ENCODE measurements at places on chromosomes 4 and X.
A peak's percentile ranks its signal among the peaks of the same experiment; 100 is the strongest.

GRCh38 chrX:3461397-3462165 is 115.1 kb upstream of the MXRA5 start:
- no peak for DNase-seq

DNA sequence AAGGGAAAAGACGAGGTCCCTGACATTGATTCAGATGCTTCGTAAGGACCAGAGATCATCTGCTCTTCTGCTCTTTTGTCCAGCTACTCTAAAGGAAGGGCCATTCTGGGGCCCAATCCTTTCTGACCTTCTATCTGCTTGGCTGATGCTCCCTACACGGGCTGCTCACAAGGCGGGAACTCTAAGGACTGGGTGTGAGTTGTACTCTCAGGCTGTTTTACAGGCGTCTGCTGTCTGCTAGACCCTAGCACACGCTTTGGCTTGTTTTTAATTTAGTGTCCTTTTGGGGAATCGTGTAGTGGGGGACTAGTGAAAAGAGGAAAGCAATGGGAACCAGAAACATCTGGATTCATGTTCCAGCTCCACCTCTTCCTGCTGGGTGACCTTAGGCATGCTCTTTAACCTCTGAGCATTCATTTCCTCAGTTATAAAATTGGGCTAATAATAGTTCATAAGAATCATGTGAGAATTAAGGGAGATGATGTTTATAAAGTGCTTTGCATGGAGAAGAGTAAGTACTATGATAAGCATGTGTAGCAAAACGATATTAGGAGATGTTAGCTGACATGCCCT is 53.1 kb downstream of the CASP3 start:
- DNase-seq, result no peak

DNA sequence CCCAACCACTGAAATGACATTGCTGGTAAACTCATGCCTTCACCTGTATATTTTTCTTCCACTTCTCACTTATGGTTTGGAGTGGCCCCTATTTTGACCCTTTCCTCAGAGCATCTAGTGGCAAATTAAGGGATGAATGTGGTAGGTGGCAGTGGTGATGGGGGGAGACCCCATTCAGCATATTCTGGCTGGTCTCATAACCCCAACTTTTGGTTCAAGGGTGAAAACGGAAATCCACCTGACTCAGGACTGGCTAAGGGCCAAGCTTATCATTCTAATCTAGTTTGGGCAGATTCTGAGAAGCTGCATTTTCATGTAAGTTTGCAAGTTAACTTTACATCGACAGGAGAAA is 47.0 kb upstream of the NSUN7 start:
- no peak for DNase-seq

DNA sequence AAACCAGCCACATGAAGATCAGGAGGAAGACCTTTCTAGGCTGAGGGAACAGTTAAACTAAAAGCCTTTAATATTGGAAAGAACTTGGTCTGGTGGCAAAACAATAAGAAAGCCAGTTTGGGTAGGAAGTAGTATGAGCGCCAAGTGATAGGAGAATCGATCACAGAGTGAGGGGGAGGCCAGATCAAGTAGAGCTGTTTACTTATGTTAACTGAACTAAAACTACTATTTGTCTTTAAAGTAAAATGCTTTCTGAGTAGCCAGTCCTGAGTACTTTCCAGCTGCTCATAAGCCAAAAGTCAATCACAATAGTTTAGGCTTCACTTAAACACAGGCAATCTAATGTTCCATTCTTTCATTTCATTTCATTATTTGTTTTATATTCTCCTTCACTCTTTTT is 62.8 kb upstream of the RPA4 start:
- no peak for DNase-seq

DNA sequence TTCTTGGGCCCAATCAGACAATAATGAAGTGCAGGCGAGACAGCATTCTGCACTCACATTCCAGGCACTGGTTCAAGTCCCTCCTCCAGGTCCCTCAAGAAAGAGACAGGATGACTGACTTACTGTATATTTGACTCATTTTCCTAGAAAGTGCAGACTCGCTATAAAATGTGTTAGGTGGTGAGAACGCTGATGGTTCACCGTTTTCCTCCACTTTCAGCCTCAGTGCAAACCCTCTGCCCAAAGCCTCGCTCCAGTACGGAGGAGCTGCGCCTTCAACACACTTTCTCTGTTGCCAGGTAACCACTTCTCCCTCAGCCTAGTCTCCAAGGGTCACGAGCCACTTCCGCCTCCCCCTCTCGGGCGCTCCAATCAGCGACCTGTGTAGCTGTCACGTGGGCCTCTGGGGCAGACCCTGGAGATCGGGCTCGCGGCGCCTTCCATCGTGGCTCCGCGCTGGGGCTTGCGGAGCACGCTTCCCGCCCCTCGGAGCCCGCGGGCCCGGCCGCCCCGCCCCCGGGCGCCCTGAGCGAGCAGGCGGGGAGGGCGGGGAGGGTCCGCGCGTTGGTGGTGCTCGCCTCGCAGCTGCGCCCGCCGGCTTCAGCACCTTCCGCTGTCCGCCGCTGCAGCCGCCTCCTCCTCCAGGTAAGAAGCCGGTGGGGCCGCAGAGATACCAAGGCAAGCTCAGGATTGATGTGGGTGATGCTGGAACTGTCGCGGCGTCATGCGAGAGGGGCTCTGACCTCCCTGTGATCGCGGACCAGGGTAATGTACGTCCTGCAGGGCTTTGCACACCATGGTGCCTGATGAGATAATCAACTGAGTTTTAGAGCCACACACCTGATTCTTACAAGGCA is at the start of gene WDR17:
Gene WDR17 (plus strand): TSS at position 407 of the 857 bp plus-strand sequence. CDS start 45,740 bp downstream, outside the sequence.
- DNase-seq, result peak; percentile 69

GRCh38 chr4:123121241-123121907 is 199.0 kb upstream of the NUDT6 start:
- no peak for DNase-seq

- no peak for DNase-seq
These were observed 37.4 kb upstream of the RNF150 start for GRCh38 chr4:141170671-141171070.

GRCh38 chr4:159505266-159505975 is 402.5 kb downstream of the RAPGEF2 start:
- no peak for DNase-seq

DNA sequence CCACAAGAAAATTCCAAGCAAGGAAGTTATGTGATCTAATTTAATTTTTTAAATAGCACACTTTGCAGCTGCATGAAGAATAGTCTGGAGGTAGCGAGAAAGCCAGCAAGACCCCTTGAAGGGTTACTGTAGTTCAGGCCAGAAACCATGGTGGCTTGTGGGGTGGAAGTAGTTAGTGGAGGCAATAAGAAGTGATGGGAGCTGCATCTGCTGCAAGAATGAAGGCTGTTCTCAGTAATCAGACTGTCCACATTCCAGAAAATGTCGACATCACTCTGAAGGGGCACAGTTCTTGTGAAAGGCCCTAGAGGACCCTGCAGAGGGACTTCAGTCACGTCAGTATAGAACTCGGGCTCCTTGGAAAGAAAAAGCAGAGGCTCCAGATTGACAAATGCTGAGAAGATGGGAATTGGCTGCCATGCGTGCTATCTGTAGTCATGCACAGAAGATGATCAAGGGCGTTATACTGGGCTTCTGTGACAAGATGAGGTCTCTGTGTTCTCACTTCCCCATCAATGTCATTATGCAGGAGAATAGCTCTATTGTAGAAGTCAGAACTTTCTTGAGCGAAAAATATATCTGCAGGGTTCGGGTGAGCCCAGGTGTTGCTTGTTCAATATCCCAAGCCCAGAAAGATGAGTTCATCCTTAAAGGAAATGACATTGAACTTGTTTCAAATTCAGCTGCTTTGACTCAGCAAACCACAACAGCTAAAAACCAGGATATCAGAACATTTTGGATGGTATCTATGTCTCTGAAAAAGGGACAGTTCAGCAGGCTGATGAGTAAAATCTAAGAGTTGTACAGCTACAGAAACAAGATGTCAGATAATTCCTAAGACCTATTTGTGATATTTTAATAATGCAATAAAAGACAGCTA is 254.2 kb downstream of the CBR4 start:
- DNase-seq, result no peak

- no peak for DNase-seq
These were observed 548.4 kb downstream of the KLHL13 start for GRCh38 chrX:117568238-117568637.

GRCh38 chr4:64417974-64418373 is 8.7 kb upstream of the TECRL start:
- no peak for DNase-seq

GRCh38 chrX:150574559-150575418 is 6.4 kb downstream of the MTM1 start:
- peak; percentile 17 for DNase-seq

DNA sequence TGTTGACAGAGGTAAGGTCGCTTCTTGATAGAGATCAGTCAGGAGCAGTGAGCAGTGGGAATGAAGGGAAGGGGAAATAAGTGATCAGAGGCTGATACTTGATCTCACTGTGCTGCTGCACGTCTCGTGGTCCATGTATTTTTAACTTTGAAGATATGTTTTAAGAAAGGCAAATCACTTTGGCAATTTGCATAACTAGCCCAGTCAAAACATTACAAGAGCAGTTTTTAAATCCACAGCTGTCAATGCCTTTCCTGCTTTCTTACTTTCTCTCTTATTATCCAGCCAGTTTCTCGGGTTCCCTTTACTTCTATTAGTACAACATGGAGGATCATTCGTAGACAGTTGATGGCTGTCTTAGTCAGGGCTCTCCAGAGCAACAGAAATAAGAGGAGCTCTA is 472.8 kb downstream of the TMA16 start:
- no peak for DNase-seq
